ENCODE measurements at places on chromosomes 4 and X. TPM values are rescaled to one million over a fixed set of nuclear protein-coding genes. Genes with fewer than 3 reads are reported as not detected.

GRCh38 chr4:108636246-108636645 lies 14.2 kb upstream of the OSTC start:
- H3K27ac ChIP-seq: no peak overlapping the region
- no peak overlapping the region for H3K4me3 ChIP-seq
- no peaks in the 10 kb centered on the region for H3K4me1 ChIP-seq
- no peaks in the 10 kb centered on the region for H3K27me3 ChIP-seq

DNA sequence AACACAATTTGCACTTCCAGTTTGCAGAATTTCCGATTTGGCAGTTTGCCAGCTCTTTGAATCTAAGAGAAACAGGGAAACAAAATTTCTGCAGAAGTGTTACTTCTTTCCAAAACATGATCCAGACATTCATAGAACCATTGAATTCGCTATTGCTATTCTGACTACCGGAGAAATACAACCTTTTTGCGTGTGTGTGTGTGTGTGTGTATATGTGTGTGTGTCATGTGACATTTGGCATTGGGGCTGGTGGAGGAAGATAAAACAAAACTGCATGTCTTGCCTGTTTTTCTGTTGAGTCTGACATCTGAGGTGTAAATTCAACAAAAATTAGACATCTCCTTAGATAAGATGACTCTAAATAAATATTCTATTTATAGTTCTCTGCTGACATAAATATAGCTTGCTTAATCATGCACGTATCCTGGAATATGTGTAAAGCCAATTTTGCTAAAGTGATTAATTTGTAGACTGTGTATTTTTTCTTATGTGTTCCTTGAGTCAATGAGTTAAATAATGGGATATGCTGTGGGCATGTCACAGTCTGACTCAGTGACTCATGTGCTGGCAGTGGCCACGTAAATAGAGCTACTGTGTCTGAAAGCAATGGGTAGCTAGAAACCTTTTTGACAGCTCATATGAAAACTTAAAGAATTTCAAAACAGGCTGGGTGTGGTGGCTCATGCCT lies 98.9 kb downstream of the HPGD start:
- DNase-seq: no peak
- H3K27me3 ChIP-seq: no peaks in the 10 kb centered on the region
- no peaks in the 10 kb centered on the region for H3K4me1 ChIP-seq
- H3K27ac ChIP-seq: no peak overlapping the region
- no peak overlapping the region for H3K4me3 ChIP-seq
- H3K36me3 ChIP-seq: no peaks in the 10 kb centered on the region

- no peaks in the 10 kb centered on the region for H3K36me3 ChIP-seq
- H3K27ac ChIP-seq: no peak overlapping the region
- DNase-seq: no peak
- no peak overlapping the region for H3K4me3 ChIP-seq
These were observed 190.1 kb downstream of the ADAMTS3 start for GRCh38 chr4:72378901-72379300.

OPRPN gene
- not detected for total RNA-seq

GRCh38 chr4:112951362-112952312 lies 97.8 kb upstream of the ANK2 start:
- H3K36me3 ChIP-seq: no peaks in the 10 kb centered on the region
- no peak overlapping the region for H3K4me3 ChIP-seq
- H3K4me1 ChIP-seq: peaks cover 8% of the 10 kb centered on the region
- H3K27ac ChIP-seq: no peak overlapping the region

AFP gene
- 4.0 TPM for total RNA-seq

TMSB15A gene
- total RNA-seq: 81.3 TPM

Data from GM23338 (cell line).